ENCODE measurements at places on chromosomes 2 and 18.

- no peak for DNase-seq
These were observed 206.5 kb upstream of the ZSWIM2 start for GRCh38 chr2:187055463-187055862.

- DNase-seq: no peak
These were observed 210.4 kb downstream of the SH3BP4 start for GRCh38 chr2:235162082-235162836.

DNA sequence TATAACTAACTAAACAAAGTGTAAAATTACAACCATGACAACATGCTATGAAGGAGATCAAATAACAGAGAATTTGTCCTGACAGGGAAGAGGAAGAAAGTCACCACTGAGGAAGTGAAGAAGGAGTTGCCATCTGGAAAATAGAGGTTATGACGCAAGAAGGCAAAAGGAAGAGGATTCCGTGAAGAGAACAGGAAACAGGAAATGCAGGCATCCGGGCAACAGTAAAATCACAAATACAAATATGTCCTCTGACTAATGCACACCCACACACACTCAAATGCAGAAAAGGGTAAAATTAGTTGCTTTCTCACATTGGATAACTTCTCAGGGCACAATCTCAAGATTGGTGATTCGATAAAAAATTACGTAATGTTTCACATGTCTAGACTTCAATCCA, 278.4 kb downstream of the TMX3 start:
- DNase-seq: no peak

DNA sequence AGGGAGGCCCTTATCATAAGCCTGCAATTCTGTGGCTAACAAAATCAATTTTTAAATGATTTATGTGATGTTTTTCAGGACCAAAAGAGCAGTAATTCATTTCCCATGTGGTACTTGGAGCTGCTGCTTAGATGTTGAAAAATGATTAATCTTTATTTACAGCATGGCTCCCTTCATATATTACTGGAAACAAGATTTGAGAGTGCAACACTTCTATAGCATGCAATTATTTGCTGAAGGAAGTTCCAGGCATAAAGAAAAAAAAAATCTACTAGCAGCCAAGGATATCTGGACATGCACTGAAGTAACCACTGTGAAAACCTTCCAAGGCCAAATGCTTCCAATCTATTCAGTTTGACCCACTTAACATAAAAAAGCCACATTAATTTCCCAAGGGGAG, 186.3 kb downstream of the SLC8A1 start:
- DNase-seq: no peak

DNA sequence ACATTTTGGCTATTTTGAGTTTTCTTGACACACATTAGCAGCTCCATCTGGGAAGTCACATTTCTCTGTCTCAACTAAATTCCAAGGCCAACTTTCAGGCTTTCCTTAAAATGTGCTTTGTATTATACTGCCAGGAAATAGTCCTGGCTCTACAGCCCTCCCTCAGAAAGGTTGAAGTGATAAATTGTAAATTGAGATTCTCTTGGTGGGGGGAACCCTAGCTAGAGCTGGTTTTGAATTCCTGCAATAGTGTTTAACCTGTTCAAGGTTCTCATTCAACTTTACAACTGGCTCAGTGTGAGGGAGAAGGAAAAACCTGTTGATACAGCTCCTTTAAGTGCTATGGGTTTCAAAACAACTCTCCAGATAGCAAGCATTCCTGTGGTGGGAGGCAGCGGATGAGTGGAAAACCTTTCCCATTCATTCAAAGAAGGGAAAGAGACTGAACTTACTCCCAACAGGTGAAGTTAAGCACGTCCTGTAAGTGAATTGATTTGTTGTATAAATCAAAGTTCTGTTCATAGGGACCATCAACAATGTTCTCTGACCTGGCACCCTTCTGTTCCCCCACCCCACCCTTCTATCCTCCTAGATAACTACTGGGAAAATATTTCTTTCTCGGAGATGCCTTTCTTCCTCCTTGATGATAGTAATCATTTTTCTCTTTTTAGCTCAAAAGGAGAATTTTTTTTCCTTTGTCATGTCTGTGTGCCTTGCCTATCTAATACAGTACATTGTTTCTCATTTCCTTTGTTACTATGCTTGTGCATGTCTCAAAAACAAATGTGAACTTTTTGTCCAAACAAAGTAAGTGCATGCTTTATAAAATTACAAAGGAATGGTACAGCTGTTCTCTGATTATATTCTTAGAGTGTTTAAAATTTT, 44.2 kb upstream of the SLC39A10 start:
- peak; percentile 54 for DNase-seq
